ENCODE measurements at places on chromosomes 3 and 15.

- no peak overlapping the region for H3K27ac ChIP-seq
- peaks cover 2% of the 10 kb centered on the region for H3K27me3 ChIP-seq
- no peak for DNase-seq
- peaks cover 43% of the 10 kb centered on the region for H3K4me1 ChIP-seq
These were observed 99.9 kb downstream of the CD47 start for GRCh38 chr3:107990926-107991325.

GRCh38 chr15:48964898-48965297, 1.2 kb upstream of the SHC4 start:
- H3K4me3 ChIP-seq: no peak overlapping the region
- H3K27ac ChIP-seq: no peak overlapping the region
- DNase-seq: no peak
- no peaks in the 10 kb centered on the region for H3K36me3 ChIP-seq
- H3K4me1 ChIP-seq: peaks cover 63% of the 10 kb centered on the region

DNA sequence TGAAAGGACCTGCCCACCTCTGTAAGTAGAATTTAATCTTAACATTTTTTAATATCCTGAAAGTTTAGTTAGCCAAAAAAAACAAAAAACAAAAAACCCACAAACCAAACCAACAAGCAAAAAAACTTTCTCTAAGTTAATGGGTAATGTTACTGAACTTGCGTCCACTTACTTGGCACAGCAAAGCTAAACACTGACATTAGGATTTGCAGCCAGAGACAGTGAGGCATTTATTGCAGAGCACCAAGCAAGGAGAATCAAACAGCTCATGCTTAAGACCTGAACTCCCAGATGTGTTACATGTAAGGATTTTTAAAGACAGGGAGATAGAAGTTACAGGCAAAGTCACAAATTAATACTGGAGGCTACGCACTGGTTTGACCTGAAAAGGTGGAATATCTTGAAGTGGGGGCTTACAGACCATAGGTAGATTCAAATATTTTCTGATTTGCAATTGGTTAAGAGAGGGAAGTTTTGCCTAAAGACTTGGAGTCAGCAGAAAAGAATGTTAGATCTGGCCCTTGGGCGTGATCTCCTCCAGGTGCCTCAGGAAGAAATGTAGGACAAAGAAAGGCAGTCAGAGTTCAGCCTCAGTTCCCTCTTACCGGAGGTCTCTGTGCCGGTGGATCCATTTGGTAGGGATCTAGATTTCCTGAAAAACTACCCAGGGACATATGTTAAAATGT, 205.0 kb downstream of the ADAMTSL3 start:
- H3K4me3 ChIP-seq: no peak overlapping the region
- no peaks in the 10 kb centered on the region for H3K4me1 ChIP-seq
- DNase-seq: no peak
- H3K36me3 ChIP-seq: 0 out of 2 replicates have a peak, but pooled peaks cover 4% of the 10 kb centered on the region

DNA sequence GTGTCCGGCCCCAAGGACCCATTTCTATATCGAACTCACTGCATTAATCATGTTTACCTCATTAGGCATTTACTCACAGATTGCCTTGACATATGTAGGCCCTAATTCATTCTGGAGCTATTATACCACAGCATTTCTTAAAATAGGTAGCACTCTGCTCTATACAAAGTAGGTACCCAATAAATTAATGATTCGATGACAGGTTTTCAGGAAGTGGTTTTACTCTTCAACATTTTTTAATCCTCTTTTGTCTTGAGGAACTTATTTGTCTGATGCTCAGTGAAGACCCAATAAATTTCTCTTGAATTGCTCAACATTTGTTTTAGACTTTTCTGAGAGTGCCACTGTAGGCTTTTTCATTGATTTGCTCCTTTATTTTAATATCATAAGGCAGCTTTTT, 12.1 kb downstream of the TGFBR2 start:
- peaks cover 95% of the 10 kb centered on the region for H3K4me1 ChIP-seq
- H3K27me3 ChIP-seq: no peaks in the 10 kb centered on the region
- peaks cover 37% of the 10 kb centered on the region for H3K36me3 ChIP-seq
- no peak overlapping the region for H3K4me3 ChIP-seq

GRCh38 chr15:57532731-57533447, 58.8 kb upstream of the MYZAP start:
- H3K4me3 ChIP-seq: no peak overlapping the region
- no peak for DNase-seq
- peaks cover 20% of the 10 kb centered on the region for H3K4me1 ChIP-seq
- no peak overlapping the region for H3K27ac ChIP-seq
- peaks cover 12% of the 10 kb centered on the region for H3K36me3 ChIP-seq
- H3K27me3 ChIP-seq: peaks cover 25% of the 10 kb centered on the region

- no peak overlapping the region for H3K27ac ChIP-seq
- DNase-seq: no peak
- H3K4me1 ChIP-seq: peaks cover under 1% of the 10 kb centered on the region
These were observed 8.7 kb downstream of the PLXNA1 start for GRCh38 chr3:126991366-126992200.

DNA sequence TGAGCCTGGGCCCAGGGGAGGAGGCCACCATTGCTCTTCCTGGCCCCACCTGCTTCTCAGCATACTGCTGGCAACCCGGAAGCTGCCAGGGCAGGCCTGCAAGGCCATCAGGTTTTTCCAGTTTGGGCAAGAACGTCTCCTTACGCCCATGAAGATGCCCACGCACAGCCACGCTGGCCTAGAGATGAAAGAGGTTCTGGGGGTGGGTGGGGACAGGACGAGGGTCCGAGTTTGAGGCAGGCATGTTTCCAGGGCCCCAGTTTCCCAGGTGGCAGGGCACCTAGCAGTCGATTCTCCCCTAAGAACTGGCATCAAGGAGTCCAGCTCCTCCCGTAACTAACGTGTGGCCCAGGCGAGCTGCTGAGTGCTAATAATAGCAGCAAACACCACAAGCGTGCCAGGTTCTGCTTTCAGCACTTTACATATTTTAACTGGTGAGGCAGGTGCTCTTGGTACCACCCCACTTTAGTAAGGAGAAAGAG, 45.8 kb downstream of the ZNF710 start:
- H3K36me3 ChIP-seq: no peaks in the 10 kb centered on the region
- H3K27me3 ChIP-seq: no peaks in the 10 kb centered on the region
- H3K27ac ChIP-seq: no peak overlapping the region
- DNase-seq: no peak
- peaks cover 11% of the 10 kb centered on the region for H3K4me1 ChIP-seq
- H3K4me3 ChIP-seq: no peak overlapping the region

GRCh38 chr3:66048051-66048395, 9.3 kb upstream of the MAGI1 start:
- peak; percentile 35 for DNase-seq
- peaks cover 2% of the 10 kb centered on the region for H3K27me3 ChIP-seq
- H3K4me1 ChIP-seq: peaks cover 70% of the 10 kb centered on the region
- H3K27ac ChIP-seq: peak overlapping the region; percentile 77
- H3K4me3 ChIP-seq: peak overlapping the region; percentile 62

- DNase-seq: no peak
- no peak overlapping the region for H3K4me3 ChIP-seq
- no peaks in the 10 kb centered on the region for H3K36me3 ChIP-seq
- H3K27me3 ChIP-seq: peaks cover 3% of the 10 kb centered on the region
- peaks cover 32% of the 10 kb centered on the region for H3K4me1 ChIP-seq
- no peak overlapping the region for H3K27ac ChIP-seq
These were observed 184.6 kb upstream of the EIF1B start for GRCh38 chr3:40124918-40125317.

- no peaks in the 10 kb centered on the region for H3K36me3 ChIP-seq
- H3K4me3 ChIP-seq: no peak overlapping the region
- peaks cover 5% of the 10 kb centered on the region for H3K4me1 ChIP-seq
- H3K27me3 ChIP-seq: no peaks in the 10 kb centered on the region
These were observed 192.7 kb upstream of the SLC2A2 start for GRCh38 chr3:171219258-171219657.

GRCh38 chr15:42453826-42454225, 37.1 kb downstream of the ZNF106 start:
- no peak overlapping the region for H3K27ac ChIP-seq
- H3K27me3 ChIP-seq: no peaks in the 10 kb centered on the region
- H3K36me3 ChIP-seq: peaks cover 30% of the 10 kb centered on the region
- DNase-seq: no peak

DNA sequence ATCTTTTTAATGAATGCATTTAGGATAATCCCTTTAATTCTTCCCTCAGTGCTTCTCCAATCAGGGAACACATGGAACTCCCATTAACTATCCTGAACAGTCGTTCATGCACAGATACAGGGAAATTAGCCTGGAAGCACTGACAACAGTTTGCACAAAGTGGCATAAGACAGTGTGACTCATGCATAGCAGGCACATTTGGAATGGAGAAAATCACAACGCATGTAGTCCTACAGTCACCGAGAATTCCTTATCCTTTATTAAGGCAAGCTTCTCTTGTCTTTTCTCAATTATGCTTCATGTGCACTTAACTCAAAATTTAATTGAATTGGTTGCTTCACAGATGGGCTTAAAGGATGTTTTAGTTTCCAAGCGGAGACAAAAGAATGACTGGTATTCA, 155.0 kb upstream of the CRBN start:
- no peak overlapping the region for H3K27ac ChIP-seq
- H3K36me3 ChIP-seq: no peaks in the 10 kb centered on the region
- DNase-seq: no peak
- H3K4me3 ChIP-seq: no peak overlapping the region

DNA sequence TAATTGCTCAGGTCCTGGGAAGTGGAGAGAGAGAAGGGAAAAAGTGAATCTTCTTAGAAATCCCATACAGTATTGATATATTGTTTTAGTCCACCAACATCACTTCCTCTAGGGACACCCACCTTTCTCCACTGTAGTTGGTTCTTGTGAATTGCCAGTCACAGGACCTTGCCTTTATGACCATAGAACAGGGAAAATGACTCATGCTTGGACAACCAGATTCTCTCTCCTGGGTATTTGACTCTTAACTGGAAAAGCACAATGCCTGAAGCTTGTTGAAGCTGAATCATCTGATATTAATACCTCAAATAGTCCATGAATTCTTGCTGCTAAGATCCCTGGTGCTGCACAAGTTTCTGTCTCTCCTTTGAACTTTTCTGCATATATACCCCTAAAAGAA, 32.5 kb upstream of the DCLK3 start:
- peak; percentile 31 for DNase-seq
- H3K27ac ChIP-seq: no peak overlapping the region
- H3K4me1 ChIP-seq: no peaks in the 10 kb centered on the region
- H3K36me3 ChIP-seq: no peaks in the 10 kb centered on the region

- H3K4me1 ChIP-seq: peaks cover 41% of the 10 kb centered on the region
- peaks cover 43% of the 10 kb centered on the region for H3K36me3 ChIP-seq
- H3K4me3 ChIP-seq: peak within 1 kb of the TSS; percentile 100
- H3K27me3 ChIP-seq: peaks cover 10% of the 10 kb centered on the region
- DNase-seq: peak; percentile 97
These were observed at the start of gene TRA2B for GRCh38 chr3:185937689-185938374. TRA2B (minus strand) TSS chr3:185938014; CDS start chr3:185937860, 154 bp downstream.

DNA sequence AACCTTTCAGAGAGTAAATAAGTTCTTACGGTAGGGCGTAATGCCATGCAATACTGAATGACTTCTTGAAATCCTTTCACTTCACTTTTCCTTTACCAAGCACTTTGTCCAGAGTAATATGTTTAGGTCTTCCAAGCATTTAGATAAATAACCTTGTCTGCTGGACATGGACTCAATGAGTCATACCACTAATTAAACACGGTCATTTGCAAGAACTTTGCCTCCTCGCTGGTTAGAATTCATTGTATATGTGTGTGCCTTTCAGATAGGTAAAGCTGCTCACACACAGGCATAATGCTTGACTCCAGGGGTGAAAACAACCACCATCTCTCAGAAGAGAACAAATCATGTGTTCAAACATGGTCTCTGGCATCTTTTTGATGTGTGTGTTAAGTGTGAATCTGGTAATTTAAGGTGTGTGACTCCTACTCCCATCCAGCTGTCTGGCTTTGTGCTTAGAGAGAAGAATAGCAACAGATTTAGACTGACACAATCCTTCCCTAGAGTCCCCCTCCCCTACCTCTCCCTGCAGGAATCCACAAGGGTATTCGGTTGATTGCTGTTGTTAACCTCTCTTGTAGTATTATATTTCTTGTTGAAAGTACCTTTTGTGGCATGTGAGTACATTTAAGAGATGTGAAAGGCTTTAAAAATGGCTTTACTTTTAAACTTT, 419.0 kb downstream of the CNTN4 start:
- 0 out of 2 replicates have a peak, but pooled peaks cover 2% of the 10 kb centered on the region for H3K27me3 ChIP-seq
- DNase-seq: no peak
- H3K27ac ChIP-seq: no peak overlapping the region

DNA sequence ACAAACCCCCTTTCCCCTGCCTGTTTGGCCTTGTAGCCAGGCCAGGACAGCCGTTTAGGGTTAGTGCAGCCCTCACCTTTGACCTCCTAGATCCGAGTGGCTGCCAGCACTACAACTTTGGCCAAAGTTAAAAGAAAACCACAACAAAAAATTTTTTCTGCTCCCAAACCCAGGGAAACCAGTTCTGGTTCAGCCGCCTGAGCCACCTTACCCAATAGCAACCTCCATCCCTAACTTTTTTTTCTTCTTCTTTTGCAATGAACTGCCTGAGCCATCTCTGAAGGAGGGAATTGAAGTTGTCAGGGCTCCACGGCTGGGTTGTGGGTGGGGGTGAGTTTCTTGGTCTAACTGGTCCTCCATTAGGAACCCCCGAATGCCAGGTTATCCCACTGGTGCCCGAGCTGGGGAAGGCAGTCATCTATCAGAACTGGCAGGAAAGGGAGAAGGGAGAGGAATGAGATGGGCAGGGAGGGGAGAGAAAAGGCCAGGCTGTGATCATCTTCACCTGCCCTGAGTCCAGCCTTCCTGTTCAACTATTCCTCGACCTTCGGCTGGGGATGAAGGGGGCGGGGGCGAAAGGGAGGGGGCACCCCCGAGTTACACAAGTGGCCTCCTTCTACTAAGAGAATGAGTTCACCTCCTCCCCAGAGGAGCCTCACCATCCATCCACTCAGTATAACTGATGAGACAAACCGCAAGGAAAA, 6.2 kb upstream of the NR2F2 start:
- peaks cover 18% of the 10 kb centered on the region for H3K36me3 ChIP-seq
- H3K27me3 ChIP-seq: peaks cover 4% of the 10 kb centered on the region
- H3K4me3 ChIP-seq: peak overlapping the region; percentile 98
- peak overlapping the region; percentile 84 for H3K27ac ChIP-seq

- no peak overlapping the region for H3K27ac ChIP-seq
- H3K36me3 ChIP-seq: no peaks in the 10 kb centered on the region
- H3K27me3 ChIP-seq: peaks cover 2% of the 10 kb centered on the region
- no peak for DNase-seq
- no peak overlapping the region for H3K4me3 ChIP-seq
These were observed 33.4 kb upstream of the CRBN start for GRCh38 chr3:3212781-3213440.

DNA sequence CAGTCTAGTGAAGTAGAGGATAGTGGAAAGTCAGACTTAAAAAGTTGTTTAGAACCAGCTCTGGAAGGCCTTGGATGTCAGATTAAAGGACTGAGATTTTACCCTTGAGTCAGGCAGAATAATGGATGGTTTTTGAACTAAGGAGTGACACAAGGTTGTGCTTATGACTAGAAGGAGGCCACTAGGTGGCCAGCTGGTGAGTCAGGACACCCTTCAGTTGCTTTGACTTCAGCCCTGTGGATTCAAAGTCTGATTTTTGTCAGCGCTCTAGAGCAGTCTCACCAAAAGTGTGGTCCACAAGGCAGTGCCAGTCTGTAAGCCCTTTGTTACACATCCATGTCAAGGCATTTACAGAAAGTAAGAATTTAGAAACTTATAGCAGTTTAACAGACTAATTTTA, 3.8 kb upstream of the GABPB1 start:
- H3K27me3 ChIP-seq: peaks cover 7% of the 10 kb centered on the region
- H3K4me1 ChIP-seq: peaks cover 19% of the 10 kb centered on the region
- no peak overlapping the region for H3K4me3 ChIP-seq
